CD4-positive, alpha-beta T cell (primary cell): ENCODE measurements at places on chromosomes 5 and 9. TPM values are rescaled to one million over a fixed set of nuclear protein-coding genes. Genes with fewer than 3 reads are reported as not detected.

Gene PLAC8L1
- total RNA-seq = 0.56 TPM

Gene WNT8A
- not detected for total RNA-seq

Gene LCN9
- total RNA-seq = not detected

Gene RNF208
- 0.66 TPM for total RNA-seq

Gene ZFP37
- 0.39 TPM for total RNA-seq

Gene GLRA1
- total RNA-seq = not detected

Gene SPATA9
- not detected for total RNA-seq

Gene LECT2
- total RNA-seq = not detected

Gene GGTA1
- total RNA-seq = not detected

Gene PIP5KL1
- total RNA-seq = 3.3 TPM

Gene SLC6A19
- total RNA-seq = not detected

Gene PCDHA12
- not detected for total RNA-seq

Gene C9orf153
- 1.0 TPM for total RNA-seq

Gene IL9
- total RNA-seq = not detected

Gene ANKRD31
- total RNA-seq = 0.55 TPM

Gene CCDC112
- total RNA-seq = 3.9 TPM

Gene SH3TC2
- total RNA-seq = not detected

Gene SNX18
- total RNA-seq = 10.3 TPM

Gene MARCOL
- not detected for total RNA-seq

Gene LMX1B
- total RNA-seq = not detected

Gene TMEM174
- total RNA-seq = not detected

Gene KCTD16
- total RNA-seq = not detected

Gene DMGDH
- total RNA-seq = 0.50 TPM

Gene KIF4B
- total RNA-seq = not detected

Gene HTR4
- not detected for total RNA-seq

Gene NXNL2
- total RNA-seq = not detected

Gene ANXA1
- 317 TPM for total RNA-seq

Gene SPINK13
- not detected for total RNA-seq

Gene CDHR2
- 1.6 TPM for total RNA-seq

Gene HSPA4
- total RNA-seq = 42.2 TPM

Gene FUBP3
- 21.2 TPM for total RNA-seq

Gene PCDHGC4
- not detected for total RNA-seq

Gene PKD2L2
- total RNA-seq = not detected

Gene SNCB
- not detected for total RNA-seq

Gene NR4A3
- 44.6 TPM for total RNA-seq

Gene TPPP
- 8.5 TPM for total RNA-seq

Gene FOXD4L4
- not detected for total RNA-seq
